ENCODE measurements at places on chromosomes 1 and 21. TPM values are rescaled to one million over a fixed set of nuclear protein-coding genes. Genes with fewer than 3 reads are reported as not detected.

The ADGRL4 gene
- 19.8 TPM for polyA plus RNA-seq

The FAM110D gene
- 0.88 TPM for polyA plus RNA-seq

The GJB3 gene
- not detected for polyA plus RNA-seq

The PPFIA4 gene
- 48.7 TPM for polyA plus RNA-seq

The NPHP4 gene
- 3.1 TPM for polyA plus RNA-seq

The UBL4B gene
- not detected for polyA plus RNA-seq

DNA sequence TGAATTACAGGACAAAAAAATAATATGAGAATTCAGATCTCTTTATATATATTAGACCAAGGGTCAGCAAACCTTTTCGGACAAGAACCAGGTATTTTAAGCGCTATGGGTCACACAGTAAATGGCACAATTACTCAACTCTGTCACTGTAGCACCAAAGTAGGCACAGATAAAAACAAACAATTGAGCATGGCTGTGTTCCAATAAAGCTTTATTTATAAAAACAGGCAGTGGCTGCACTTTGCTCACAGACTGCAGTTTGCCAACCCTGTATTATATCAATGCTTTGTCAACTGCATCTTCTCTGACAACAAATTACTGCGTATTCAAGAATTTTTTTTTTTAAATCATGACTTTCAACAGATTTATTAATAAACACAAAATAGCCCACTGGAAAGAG, 29.8 kb downstream of the EDEM3 start:
- no peak for DNase-seq

DNA sequence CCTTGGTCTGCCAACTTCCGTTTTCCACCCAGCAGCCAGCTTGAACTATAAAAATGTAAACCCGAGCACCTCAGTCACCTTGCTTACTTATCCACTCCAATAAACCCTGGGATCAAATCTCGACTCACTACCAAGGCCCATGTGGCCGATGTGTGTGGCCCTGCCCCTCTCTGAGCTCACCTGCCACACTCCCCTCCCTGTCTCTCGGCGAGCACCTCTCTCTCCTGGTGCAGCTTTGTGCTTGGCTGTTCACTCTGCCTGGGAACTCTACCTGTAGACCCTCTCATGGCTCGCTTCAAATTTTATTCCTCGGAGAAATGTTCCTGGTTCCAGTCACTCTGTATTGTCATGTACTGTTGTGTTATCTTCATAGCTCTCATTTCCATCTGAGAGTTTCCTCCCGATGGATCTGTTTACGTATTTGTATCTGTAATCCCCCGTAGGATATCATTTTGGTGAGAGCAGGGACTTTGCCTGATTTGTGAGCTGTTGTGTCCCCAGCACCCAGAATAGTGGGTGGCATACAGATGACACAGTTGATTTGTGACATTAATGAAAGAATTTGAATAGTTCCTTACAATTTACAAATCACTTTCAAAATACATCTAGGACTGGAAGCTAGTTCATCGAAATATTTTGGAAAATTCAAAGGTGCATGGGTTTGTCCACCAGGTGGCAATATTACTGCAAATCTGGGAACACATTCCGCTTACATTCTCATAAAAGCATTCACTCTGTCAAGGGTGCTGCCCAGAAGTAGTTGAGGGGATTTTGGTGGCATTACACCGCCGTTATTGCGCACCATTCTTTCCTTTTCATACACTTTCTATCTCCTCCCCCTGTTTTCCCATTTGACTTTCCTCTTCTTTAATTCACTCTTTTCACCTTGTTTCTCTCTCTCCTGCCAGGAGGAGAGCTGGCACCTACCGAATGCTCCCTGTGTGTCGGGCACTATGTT, 95.3 kb downstream of the ABCA4 start:
- peak; percentile 84 for DNase-seq

DNA sequence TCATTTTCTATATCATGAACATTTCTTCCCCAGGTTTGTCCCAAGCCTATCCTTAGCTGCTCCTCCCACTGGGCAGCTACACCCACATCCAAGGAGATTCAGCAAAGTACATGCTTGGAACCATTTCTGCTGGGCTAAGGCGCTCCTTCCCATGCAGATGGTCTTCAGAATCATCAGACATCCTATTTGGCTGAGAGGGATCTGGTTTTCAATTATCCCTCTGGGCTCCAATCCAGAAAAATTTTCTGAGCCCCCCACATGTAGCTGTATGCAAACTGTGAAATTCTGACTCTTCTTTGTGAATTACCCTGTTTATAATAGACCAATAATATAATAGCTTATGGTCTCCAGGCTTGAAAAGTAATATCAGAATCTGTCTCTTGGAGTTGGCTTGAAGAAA, 99.2 kb downstream of the LAMC2 start:
- no peak for DNase-seq

GRCh38 chr21:36854391-36854790, 112.1 kb downstream of the HLCS start:
- peak; percentile 44 for DNase-seq

GRCh38 chr1:65398083-65398482, 22.4 kb upstream of the LEPR start:
- no peak for DNase-seq

- no peak for DNase-seq
These were observed 142.5 kb downstream of the RERE start for GRCh38 chr1:8674912-8675311.
